ENCODE measurements at places on chromosomes 4 and X.

DNA sequence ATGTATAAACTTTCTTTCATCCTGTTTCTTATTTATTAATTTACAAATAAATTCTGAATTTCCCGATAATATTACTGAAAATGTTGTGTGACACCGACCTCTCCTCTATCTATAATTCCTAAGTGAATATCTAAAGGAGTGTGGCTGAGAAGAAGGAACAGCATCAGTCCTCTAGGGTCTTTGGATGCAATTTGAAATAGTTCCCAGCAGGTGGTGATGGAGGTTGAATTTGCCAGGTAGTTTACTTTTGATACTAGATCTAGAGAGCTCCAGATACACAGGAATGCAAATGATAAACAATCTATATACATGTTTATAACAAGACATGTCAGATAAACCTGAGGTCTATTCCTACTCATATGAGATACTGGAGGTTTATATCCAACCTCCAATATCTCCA, 305.4 kb downstream of the PCDH18 start:
- no peak for ATAC-seq

- ATAC-seq = no peak
These were observed 20.6 kb upstream of the APELA start for GRCh38 chr4:164856396-164856795.

GRCh38 chrX:15087747-15088146, 182.1 kb downstream of the ASB9 start:
- no peak for ATAC-seq

DNA sequence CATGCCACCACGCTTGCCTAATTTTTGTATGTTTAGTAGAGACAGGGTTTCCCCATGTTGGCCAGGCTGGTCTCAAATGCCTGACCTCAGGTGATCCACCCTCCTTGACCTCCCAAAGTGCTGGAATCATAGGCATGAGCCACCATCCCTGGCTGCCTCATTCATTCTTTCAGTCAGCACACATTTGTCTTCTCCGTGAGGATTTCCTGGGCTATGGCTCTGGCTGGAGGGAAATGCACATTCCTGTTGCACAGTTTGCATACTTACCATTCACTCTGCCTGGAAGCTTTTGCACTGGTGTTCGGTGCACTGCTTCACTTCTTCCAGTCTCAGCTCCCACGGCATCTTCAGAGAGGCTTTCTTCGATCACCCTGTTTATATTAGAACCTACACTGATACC, 267.8 kb downstream of the STIM2 start:
- no peak for ATAC-seq

GRCh38 chr4:6128221-6128850, 72.0 kb downstream of the JAKMIP1 start:
- no peak for ATAC-seq
